Foreskin fibroblast (primary cell): ENCODE measurements at places on chromosomes 11 and 22.

- peak; percentile 69 for DNase-seq
Measured at GRCh38 chr11:96235751-96236150, 107.2 kb downstream of the MAML2 start.

- DNase-seq, result no peak
Measured at GRCh38 chr22:49626361-49627216, 201.1 kb downstream of the BRD1 start.

DNA sequence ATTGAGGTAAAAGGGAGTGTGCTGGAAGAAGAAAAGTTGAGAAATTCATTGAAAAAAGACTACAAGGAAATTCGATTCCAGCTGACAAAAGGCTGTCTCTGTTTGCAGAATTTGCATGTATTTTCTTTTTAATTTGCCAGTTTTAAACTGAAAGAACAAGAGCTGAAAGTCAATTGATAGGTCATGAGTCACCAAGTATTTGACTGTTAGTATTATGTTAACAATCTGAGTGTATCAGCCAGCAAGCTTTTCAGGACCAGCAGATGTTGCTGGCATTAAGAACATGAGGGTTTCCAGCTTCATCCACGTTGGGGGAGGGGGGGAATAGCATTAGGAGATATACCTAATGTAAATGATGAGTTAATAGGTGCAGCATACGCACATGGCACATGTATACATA, 726.7 kb downstream of the METTL15 start:
- DNase-seq, result peak; percentile 79

DNA sequence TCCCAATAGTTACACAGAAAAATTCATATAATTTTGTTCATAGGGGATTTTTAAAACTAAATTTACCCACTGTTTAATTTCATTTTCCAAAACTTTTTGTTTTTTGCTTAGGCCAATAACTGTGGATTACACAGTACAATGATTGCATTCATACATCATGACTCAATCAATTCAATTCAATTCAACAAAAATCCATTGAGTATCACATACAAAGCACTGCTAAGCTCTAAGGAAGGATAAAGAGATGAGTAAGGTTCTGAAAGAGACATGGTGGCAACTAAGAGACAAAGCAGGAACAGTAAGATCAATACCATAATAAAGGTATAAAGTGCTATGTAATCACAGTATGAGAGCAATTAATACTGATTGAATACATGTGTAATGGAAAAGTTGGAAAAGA, 9.4 kb upstream of the LAYN start:
- DNase-seq, result peak; percentile 63

GRCh38 chr11:86735451-86736290, 63.3 kb upstream of the ME3 start:
- peak; percentile 86 for DNase-seq

GRCh38 chr11:115471367-115471766, 32.8 kb downstream of the CADM1 start:
- DNase-seq, result no peak

DNA sequence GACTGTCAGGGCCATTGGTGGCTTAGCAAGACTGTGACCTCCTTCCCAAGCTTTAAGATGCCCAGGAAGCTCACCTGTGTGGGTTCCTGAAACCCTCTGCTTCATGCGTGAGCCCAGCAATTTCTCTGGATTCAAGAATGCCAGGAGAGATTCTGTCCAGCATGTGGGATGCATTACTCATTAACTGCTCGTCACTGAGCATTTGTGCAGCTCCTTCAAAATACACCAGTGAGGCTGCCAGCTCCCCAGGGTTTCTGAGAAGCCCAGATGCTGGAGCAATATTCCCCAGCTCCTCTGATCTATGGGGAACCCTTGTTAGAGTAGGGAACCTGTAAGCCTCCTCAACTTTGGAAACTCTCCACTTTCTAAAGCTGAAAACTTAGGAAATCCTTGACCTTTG, 126.5 kb downstream of the CHST1 start:
- peak; percentile 16 for DNase-seq

DNA sequence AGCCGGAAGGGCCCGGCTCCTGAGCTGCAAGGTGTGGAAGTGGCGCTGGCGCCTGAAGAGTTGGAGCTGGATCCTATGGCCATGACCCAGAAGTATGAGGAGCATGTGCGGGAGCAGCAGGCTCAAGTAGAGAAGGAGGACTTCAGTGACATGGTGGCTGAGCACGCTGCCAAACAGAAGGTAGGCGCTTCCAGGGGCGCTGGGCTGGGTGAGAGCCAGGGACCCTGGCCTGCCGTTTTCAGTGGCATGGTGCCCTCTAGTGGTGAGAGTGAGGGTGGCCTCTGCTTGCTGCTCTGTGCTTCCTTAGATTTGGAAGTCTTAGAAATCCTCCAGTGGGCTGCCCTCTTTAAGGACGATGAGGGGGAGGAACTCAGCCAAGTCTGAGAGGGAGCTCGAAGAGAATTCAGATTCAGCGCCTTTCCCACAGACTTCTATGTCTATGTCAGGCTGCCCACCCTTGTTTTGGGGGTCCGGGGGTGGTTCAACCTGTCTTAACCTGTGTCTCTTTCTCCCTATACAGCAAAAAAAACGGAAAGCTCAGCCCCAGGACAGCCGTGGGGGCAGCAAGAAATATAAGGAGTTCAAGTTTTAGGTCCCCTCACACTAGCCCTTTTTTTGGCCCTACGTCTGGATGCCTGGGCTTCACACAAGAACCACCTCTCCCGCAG, 1.8 kb upstream of the PACS1 start:
- peak; percentile 48 for DNase-seq

GRCh38 chr11:122851366-122851966, 13.2 kb downstream of the CRTAM start:
- no peak for DNase-seq

DNA sequence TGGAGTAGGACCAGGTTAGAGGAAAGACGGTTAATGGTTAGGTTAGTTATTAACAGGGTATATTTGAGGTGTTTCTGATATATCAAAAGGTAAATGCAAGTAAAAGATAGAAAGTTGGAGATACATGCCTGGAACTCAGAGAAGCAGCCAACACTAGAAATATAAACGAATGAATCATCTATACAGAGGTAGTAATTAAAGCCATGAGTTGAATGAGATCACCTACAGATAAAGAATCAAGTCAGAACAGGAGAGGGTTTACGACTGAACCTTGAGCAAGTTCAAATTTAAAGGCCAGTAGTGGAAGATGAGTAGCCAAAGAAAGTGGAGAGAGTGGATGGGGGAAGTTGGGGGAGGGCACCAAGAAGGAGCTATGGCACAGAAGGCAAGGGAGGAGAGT, 73.9 kb downstream of the SPON1 start:
- DNase-seq, result no peak

DNA sequence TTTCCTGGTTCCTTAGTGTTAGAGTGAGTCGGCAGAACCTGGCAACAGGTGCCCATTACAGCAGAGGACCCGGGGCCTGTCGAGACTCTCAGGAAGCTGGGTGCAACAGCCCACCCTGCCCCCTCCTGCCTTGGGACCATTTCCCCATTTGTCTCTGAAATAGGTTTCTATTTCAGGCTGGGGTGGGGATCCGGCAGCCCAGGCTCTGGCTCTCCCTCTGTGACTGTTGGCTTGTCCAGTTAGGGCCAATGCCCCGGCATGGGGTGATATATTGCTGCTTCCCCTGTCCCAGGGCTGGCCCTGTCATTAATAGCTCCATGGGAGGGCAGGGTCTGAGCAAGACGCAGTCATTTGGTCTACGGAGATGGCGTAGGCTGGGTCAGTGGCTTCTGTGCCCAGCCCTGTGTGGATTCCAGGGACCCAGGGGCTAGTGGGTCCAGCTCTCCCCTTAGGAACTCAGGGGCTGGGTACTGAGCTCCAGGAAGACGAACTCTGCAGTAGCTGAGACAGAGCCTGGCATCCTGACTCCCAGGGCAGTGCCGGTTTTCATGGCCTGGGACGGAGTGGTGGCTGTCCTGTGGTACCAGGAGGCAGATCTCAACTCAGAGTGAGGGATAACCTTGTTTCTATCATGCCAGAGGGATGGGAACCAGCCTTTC, 2.7 kb downstream of the P2RY6 start:
- DNase-seq, result no peak

DNA sequence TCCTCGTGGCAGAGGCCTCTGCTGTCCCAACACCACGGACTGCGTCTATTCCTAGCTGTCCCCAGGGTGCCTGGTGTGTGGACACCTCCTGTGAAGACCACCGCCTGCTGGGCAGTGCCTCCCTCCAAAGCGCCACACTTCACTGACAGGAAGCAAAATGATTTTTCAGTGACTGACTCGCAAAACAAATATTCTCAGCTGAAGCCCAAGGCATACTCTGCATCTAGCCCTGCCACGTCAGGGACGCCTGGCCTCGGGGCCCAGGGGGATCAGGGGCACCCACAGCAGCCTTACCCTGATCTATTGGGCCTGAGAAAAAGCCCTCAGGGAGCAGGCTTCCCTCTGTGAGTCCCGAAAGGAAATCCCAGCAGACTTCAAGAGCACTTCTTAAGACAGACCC, 2.2 kb downstream of the BRD1 start:
- DNase-seq, result peak; percentile 71

DNA sequence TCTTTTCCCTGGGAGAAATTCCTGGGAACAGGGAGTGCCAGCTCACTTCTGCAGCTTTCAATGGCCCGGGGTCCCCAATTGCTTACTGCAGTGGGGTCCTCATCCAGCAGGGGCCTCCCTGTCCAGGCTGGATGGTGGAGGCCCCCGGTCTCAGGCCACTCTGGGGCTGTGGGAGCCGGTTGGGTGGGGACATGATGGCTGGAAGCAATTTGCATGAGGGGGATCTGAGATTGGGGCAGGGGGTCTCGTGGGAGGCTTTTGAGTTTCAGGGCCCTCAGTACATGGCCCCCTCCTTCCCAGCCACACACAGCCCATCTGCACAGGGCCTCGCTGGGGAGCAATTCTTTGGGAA, 25.2 kb downstream of the MRGPRD start:
- no peak for DNase-seq

DNA sequence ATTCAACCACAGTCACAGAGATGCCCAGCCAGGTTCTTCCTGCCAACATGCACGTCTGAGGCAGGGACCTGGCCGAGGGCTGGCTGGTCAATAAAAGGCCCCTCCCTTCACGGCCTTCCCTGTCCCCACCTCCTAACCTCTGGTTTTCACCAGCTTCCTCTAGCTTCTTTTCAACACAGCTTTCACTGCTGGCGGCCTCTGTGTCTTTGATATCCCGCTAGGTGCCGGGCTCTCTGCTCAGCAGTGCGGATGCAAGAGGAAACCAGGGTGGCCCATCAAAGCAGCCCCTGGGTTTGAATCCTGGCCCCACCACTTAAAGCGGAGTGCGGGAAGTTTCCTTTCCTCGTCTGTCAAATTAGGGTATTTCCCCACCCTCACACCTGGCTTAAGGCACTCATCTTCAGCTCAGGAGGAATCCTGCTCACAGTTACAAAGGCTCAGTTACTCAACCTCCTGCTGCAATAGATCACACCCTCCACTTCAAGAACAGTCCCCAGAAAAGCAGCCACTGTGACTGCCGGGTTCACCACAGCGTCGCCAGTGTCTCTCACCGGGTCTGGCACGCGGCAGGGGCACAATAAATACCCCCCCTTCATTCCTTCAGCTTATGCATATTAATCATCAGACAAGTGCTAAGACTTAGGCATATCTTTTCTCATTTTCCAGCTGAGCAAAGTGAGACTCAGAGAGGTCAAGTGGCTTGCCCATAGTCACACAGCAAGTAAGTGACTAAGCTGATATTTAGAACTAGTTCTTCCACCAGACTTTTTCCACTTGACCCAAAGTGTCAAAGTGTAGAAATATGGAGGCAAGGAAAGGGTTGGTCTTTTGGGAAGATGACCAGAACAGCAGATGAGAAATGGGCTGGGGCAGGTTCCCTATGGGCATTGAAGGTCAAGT, 45.7 kb downstream of the TXN2 start:
- no peak for DNase-seq

DNA sequence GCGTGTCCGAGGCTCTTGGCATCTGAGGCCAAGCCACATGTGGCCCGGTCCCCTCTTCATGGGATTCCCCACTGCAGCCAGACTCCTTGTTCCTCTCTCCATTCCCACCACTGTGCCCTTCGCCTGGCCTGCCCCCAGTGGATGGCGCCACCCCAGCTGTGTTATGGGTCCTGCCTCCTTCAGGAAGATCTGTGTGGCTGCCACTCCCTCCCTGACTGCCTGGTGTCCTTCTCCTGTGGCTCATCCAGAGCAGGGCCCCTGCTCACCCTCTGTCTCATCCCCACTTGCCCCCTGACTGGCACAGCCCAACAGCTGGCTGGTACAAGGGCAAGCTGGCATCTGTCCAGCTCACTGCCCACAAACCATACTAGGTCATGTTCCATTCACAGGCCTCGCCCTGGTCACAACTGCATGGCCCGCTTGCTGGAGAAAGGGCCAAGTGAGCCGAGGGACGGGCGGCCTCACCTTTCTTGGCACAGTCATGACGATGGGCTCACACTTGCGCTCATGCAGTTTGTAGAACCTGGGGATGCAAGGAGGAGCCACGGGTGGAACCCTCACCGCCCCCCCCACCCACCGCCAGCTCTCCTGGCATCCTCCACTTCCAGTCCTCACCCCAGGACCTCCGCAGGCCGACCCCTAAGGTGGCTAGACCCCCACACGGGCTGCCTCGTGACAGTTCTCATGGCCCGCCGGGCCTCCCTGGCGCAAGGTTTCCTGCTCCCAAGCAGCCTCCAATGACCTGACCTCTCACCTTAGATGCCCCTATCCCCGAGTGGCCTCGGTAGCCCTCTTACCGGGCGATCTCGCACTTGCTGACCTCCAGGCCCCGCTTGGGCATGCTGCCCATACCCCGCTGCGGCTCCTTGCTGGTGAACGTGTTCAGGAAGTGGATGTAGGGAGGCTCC, 2.1 kb upstream of the PTPRCAP start:
- DNase-seq, result peak; percentile 67

DNA sequence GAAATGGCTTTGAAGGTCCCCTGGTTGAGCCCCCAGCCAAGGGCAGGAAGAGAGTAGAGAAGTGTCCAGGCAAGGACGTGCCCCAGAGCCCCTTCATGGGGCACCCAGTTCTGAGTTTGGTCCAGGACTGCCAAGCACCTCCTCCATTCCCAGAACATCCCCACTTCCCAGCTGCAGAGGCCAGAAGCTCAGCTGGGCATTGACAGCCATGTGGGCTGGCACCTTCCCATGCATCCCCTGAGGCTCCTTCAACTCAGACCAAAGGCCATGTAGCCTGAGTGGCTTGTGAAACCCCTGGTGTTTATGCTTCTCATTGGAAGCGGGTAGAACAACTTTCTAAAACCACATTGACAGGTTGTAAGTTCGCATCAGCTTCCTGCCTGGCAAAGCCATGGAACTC, 789.6 kb downstream of the TBC1D22A start:
- no peak for DNase-seq

GRCh38 chr11:69178819-69179482, 23.2 kb downstream of the SMIM38 start:
- DNase-seq, result no peak
